ENCODE measurements at places on chromosomes 12 and 14. TPM values are rescaled to one million over a fixed set of nuclear protein-coding genes. Genes with fewer than 3 reads are reported as not detected.

GRCh38 chr12:98639491-98639890, 5.1 kb downstream of the IKBIP start:
- H3K27ac ChIP-seq, result no peak overlapping the region
- no peak for DNase-seq
- no peaks in the 10 kb centered on the region for H3K36me3 ChIP-seq
- no peaks in the 10 kb centered on the region for H3K27me3 ChIP-seq

TAS2R50 gene
- total RNA-seq, result 0.36 TPM

PLBD1 gene
- total RNA-seq, result 0.95 TPM

DNA sequence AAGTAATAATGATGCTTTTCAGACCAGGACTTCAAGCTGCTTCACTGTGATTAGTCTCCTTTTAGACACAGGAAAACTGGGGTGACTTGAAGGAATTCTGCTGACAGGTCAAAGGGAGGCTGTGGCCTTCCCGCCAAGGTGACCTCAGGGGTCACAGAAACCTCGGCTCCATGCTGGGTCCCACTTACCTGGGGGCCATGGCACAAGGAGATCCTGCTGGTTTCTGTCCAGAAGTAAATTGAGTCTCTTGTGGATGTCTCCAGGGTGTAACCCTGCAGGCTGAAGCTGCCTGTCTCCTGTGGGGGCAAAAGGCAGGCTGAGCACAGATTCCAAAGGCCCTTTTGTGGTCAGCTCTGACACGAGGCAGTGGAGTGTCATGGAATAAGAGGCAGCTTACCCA, 138.7 kb upstream of the MED13L start:
- no peak for DNase-seq
- H3K4me3 ChIP-seq, result no peak overlapping the region
- H3K27ac ChIP-seq, result no peak overlapping the region
- no peaks in the 10 kb centered on the region for H3K4me1 ChIP-seq
- no peaks in the 10 kb centered on the region for H3K27me3 ChIP-seq
- no peaks in the 10 kb centered on the region for H3K36me3 ChIP-seq

- no peaks in the 10 kb centered on the region for H3K27me3 ChIP-seq
- peaks cover 3% of the 10 kb centered on the region for H3K4me1 ChIP-seq
- H3K36me3 ChIP-seq, result no peaks in the 10 kb centered on the region
- DNase-seq, result no peak
- no peak overlapping the region for H3K4me3 ChIP-seq
- H3K27ac ChIP-seq, result no peak overlapping the region
These were observed 114.7 kb downstream of the DAAM1 start for GRCh38 chr14:59303216-59303615.

DNA sequence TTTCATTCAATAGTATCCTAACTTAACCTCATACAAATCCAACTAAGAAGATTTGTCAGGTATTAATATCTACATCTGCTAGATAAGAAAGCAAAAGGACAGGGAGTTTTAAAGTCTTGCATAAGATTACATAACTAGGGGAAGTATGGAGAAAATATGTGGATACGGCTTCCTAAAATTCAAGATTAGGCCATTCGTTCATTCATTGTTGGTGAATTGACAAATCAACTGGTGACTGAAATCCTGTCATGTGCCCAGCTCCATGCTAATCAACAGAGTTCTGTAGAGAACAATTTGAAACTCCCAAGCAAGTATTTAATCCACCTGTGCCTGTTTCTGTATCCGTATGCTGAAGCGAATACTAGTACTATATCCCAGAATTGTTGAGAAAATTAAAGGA, 260.9 kb upstream of the USP15 start:
- H3K36me3 ChIP-seq, result no peaks in the 10 kb centered on the region
- no peak overlapping the region for H3K4me3 ChIP-seq
- H3K27me3 ChIP-seq, result no peaks in the 10 kb centered on the region
- H3K27ac ChIP-seq, result no peak overlapping the region
- H3K4me1 ChIP-seq, result no peaks in the 10 kb centered on the region

NOXRED1 gene
- 0.16 TPM for total RNA-seq

- H3K27me3 ChIP-seq, result no peaks in the 10 kb centered on the region
- H3K27ac ChIP-seq, result no peak overlapping the region
- H3K36me3 ChIP-seq, result no peaks in the 10 kb centered on the region
- no peaks in the 10 kb centered on the region for H3K4me1 ChIP-seq
These were observed 26.2 kb downstream of the KITLG start for GRCh38 chr12:88553941-88554658.

DNA sequence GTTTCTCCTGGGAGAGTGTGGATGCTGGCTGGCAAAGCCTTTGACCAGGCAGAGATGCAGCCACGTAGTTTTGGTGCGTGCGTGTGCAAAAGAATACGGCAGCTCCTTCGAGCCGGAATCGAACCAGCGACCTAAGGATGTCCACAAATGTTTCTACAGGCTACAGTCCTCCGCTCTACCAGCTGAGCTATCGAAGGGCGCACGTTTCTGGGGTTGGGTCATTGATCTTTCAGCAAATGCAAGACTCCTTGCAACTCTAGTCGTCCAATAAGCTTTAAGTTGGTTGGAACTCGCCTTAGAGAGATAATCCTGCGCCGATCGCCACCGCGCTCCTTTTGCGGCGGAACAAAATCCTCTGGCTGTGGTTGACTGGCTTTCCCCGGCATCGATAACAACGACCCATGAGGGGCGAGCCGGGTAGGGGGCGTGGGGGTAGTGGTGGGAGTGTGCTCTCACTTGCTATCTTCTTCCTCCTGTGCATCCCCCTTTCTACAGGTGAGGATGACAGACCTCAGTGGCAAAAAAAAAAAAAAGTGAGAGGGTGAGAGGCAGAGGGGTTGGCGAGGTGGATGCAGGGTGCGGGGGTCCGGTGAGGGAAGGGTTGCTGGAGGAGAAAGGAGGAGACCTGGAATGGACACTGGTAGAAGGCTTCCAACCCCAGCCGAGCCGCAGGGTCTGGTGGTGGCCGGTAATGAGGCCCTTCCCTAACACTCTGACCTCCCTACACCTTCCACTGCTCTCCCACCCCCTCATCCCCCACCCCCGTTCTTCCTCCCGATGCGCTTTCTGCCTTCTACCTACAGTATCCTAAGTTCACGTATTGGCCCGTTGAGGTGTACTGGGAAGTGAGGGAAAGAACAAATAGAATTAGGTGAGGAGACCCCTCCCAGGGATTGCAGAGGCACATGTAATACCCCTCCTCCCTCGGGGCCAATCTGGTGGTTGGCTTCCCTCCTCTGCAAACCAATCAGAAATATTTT, 11.8 kb upstream of the OR6S1 start:
- no peak overlapping the region for H3K27ac ChIP-seq
- no peaks in the 10 kb centered on the region for H3K36me3 ChIP-seq
- peaks cover 36% of the 10 kb centered on the region for H3K27me3 ChIP-seq
- DNase-seq, result peak; percentile 58
- peaks cover 22% of the 10 kb centered on the region for H3K4me1 ChIP-seq

DNA sequence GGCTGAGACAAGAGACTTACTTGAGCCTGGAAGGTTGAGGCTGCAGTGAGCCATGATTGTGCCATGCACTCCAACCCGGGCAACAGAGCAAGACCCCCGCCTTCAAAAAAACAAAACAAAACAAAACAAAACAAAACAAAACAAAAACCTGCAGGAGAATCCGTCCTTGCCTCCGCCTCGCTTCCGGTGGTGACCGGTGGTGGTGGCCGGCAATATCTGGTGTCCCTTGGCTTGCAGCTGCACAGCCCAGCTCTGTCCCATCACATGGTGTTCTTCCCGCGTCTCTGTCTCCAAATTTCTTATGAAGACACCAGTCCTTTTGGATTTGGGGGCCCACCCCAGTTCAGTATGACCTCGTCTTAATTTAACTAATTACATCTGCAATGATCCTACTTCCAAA, 10.0 kb downstream of the SMIM41 start:
- DNase-seq, result no peak
- no peaks in the 10 kb centered on the region for H3K36me3 ChIP-seq
- no peak overlapping the region for H3K27ac ChIP-seq
- no peaks in the 10 kb centered on the region for H3K4me1 ChIP-seq
- H3K4me3 ChIP-seq, result no peak overlapping the region

- no peak for DNase-seq
- no peaks in the 10 kb centered on the region for H3K4me1 ChIP-seq
- no peaks in the 10 kb centered on the region for H3K27me3 ChIP-seq
- no peaks in the 10 kb centered on the region for H3K36me3 ChIP-seq
- no peak overlapping the region for H3K4me3 ChIP-seq
These were observed 55.6 kb downstream of the TRMT5 start for GRCh38 chr14:60925286-60925685.

DNA sequence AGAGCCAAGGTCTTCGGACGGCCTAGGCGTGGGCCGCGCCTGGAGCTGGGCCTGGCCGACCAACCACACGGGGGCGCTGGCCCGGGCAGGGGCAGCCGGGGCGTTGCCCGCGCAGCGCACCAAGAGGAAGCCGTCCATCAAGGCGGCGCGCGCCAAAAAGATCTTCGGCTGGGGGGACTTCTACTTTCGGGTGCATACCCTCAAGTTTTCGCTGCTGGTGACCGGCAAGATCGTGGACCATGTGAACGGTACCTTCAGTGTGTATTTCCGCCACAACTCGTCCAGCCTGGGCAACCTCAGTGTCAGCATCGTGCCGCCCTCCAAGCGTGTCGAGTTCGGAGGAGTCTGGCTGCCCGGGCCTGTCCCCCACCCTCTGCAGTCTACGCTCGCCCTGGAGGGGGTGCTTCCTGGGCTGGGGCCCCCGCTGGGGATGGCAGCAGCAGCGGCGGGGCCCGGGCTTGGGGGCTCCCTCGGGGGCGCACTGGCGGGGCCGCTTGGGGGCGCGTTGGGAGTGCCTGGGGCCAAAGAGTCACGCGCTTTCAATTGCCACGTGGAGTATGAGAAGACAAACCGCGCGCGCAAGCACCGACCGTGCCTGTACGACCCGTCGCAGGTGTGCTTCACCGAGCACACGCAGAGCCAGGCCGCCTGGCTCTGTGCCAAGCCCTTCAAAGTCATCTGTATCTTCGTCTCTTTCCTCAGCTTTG, 4.4 kb upstream of the SHMT2 start:
- peaks cover 69% of the 10 kb centered on the region for H3K4me1 ChIP-seq
- DNase-seq, result peak; percentile 54
- H3K27me3 ChIP-seq, result peaks cover 68% of the 10 kb centered on the region
- no peak overlapping the region for H3K4me3 ChIP-seq
- H3K27ac ChIP-seq, result no peak overlapping the region

GRCh38 chr12:103392722-103393121, 103.0 kb downstream of the C12orf42 start:
- no peaks in the 10 kb centered on the region for H3K36me3 ChIP-seq
- H3K4me3 ChIP-seq, result no peak overlapping the region
- H3K27me3 ChIP-seq, result no peaks in the 10 kb centered on the region
- no peak for DNase-seq

DNA sequence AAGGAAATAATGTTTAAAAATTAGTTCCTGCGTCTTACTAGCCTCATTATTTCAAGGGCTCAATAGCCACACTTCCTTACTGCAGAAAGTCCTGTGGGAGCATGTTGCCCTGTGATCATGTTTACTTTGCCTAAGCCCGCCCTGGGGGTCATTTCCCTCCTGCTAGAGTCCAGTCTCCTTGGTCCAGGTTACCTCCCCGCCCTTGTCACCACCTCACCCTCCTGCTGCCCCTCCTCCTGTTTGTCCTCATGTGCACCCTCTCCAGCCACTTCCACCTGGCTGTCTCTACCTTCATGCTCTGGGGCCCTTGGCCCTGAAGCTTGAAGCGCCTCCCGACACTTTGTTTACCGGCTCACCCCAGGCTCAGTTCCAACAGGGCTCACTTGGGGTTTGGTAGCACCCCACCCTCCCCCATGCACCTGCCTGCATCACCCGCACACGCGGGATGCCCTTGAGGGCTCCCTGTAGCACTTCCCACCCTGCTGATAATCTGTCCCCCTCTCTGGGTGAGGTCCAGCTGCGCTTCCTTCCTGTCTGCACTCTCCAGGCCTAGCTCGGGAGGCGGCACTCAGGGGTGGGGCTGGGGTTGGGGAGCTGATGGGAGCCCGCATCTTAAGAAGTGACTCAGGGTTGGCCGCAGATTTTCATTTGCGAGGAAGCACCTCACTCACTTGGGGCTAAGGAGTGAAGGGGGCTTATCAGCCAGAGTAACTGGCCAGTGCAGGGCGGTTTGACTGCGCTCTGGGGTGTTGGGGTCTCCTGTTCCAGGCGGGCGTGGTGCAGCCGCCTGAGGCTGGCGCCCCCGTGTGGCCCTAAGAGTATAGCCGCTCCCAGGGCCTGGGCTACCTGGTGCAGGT, 40.1 kb downstream of the SMIM41 start:
- peak; percentile 13 for DNase-seq
- no peaks in the 10 kb centered on the region for H3K36me3 ChIP-seq
- peaks cover 21% of the 10 kb centered on the region for H3K4me1 ChIP-seq

INHBC gene
- 0.33 TPM for total RNA-seq

GRCh38 chr14:58671436-58671835, 33.7 kb downstream of the DACT1 start:
- H3K27me3 ChIP-seq, result no peaks in the 10 kb centered on the region
- no peak overlapping the region for H3K27ac ChIP-seq
- no peaks in the 10 kb centered on the region for H3K4me1 ChIP-seq
- H3K4me3 ChIP-seq, result no peak overlapping the region
- no peaks in the 10 kb centered on the region for H3K36me3 ChIP-seq

DNA sequence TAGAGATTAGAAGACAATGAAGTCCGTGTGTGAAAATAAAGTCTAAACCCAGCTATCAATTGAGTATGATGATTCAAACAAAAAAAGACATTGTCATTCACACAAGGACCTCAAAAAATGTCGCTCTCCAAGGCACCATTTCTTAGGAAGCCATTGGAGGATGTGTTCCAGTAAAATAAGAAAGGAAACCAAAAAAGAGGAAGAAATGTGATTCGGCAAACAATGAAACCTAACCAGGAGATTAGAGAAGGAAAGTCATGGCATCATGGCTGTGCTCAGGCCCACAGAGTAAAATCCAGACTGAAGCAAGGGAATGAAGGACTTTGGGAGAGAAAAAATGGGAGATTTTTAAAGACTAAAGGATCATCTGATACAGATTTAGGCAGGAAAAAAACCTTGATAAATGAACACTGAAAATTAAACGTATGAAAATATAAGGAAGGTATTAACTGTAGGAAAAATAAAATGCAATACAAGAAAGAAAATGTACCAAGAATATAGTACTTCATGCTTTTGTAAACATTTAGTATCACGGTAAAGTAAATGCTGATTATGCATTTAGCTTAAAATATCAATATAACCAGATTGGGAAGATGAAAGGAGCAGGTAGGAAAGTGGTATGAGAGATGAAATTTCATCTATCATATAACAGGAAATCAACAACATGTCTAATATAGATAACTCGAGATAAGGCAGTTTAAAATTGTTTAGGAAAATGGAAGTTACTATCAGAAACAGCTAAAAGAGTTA, 38.2 kb upstream of the MTHFD1 start:
- H3K36me3 ChIP-seq, result no peaks in the 10 kb centered on the region
- no peaks in the 10 kb centered on the region for H3K4me1 ChIP-seq

KRT78 gene
- not detected for total RNA-seq

GRCh38 chr14:51545396-51545795, 106.3 kb upstream of the FRMD6 start:
- DNase-seq, result no peak
- no peaks in the 10 kb centered on the region for H3K36me3 ChIP-seq
- no peak overlapping the region for H3K27ac ChIP-seq
- no peaks in the 10 kb centered on the region for H3K4me1 ChIP-seq
- H3K4me3 ChIP-seq, result no peak overlapping the region
- peaks cover 3% of the 10 kb centered on the region for H3K27me3 ChIP-seq

Measured in CD4-positive, alpha-beta T cell (primary cell).